HAP-1 (cell line): ENCODE measurements at places on chromosomes 1 and 21.

GRCh38 chr21:36663033-36663855 lies 35.7 kb upstream of the SIM2 start:
- DNase-seq = no peak

- no peak for DNase-seq
Observed at GRCh38 chr1:223621312-223621734, 44.2 kb downstream of the CAPN8 start.

DNA sequence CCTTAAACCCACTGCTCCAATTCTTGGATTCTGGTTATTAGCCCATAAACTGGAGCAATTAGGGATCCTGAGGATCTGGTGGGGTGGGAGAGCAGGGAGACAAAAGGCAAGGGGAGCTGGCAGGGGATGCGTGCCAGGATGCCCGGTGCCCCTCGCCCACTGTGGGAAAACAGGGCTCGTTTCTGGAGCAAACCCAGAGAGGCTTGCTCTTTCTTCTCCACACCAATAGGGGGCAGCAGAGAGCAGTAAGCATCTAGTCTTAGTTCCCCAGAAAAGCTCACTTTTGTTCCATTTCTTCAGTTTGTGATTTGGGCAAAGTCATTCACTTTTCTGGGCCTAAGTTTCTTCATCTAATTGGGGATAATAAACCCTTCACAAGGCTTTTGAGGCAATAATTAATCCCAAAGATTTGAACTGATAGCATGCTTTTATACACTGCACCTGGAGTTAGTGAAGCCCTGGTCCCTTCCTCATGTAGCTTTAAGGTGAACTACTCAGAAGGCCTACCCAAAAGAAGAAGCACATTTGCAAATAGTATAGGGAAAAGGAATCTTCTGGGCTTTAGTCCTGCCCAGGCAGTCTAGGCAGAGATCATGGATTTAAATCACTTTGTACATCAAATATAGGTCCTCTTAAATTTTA lies 160.6 kb upstream of the USP24 start:
- DNase-seq = peak; percentile 65

GRCh38 chr1:166929911-166930310 lies 45.4 kb downstream of the ILDR2 start:
- DNase-seq = no peak

DNA sequence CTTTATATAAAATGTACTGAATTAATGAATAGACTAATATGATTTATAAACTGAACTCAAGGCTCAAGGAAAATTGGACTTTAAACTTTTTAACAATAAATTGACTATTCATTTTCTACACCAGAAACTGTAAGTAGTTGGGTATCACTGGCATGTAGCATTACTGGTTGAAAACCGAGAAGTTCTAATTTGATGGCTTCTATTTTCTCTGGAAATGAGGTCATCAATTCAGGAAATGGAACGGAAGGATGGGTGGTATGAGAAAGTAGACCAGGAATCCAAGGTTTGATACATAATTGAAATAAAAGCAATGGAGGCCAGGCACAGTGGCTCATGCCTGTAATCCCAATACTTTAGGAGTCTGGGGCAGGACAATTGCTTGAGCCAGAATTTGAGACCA lies 50.4 kb downstream of the RERE start:
- no peak for DNase-seq

DNA sequence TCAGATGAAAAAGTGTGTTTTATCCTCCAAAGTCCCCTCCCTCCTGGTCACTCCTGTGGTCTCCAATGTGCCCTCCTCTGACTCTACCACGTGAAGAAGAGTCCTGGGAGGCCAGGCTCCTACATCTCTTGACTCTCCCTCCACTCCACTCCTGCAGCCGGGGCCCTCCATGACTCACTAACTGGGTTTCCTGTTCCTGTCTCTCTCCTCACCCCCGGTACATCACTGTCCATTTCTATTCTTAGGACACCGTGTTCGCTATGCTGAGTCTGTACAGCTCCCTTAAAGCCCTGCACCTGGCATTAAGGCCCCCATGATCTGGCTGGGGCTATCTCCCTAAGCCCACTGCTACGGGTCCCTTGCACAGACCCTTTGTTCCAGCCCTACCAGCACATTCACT lies 93.4 kb downstream of the BCAR3 start:
- DNase-seq = no peak

DNA sequence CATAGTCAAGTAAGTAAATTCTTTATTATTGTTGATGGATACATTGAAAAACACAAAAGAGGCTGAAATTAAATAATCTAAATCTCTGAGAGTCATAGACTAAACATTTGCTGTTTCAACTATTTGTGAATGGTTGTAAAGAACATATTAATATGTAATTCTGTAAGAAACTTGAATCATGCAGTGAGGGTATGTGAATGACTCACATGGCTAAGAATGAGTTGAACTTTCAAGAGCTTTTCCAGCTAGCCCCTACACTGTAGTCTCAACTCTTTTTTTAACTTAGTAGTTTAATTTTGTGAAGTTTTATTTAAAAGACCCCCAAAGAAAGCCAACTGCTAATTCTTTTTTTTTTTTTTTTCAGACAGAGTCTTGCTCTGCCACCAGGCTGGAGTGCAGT lies 588.1 kb downstream of the DPYD start:
- DNase-seq = no peak

DNA sequence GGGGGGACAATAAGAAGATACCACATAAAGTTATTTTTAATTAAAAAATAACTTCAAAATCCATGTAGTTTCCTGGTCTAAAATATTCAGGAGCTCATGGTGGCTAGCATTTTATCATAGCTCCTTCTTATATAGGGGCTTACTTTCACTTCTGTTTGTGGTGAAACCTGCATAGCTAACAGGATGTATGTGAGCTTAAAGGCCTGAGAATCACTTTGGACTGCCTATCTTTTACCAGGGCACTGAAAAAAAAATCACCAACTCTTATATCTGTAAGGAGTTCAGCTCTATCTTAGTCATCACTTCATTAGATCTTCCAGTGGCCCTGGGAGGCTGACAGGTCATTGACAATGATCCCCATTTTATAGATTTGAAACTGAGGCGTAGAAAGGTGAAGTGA lies 21.3 kb downstream of the UROD start:
- no peak for DNase-seq

DNA sequence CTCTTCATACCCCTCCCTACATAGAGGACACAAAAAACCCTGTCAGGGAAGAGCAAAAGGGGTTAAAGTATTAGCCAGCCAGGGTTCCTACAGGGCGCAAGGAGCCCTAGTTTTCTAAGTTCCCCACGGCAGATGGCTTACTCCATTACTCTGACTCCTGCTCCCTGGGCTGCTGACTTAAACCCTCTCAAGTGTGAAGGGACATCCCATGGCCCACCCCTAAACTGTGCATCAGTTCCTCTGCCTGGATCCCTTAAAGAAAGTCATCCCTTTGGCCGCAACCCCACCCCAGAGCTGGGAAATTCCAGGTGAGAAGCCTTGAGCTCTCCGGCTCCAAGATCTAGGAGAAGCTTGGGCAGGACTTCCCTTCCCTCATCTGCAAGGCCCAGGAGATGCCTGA lies 236.0 kb downstream of the TOMM20 start:
- no peak for DNase-seq

- DNase-seq = no peak
Observed at GRCh38 chr1:30912913-30913652, 4.5 kb upstream of the SDC3 start.

DNA sequence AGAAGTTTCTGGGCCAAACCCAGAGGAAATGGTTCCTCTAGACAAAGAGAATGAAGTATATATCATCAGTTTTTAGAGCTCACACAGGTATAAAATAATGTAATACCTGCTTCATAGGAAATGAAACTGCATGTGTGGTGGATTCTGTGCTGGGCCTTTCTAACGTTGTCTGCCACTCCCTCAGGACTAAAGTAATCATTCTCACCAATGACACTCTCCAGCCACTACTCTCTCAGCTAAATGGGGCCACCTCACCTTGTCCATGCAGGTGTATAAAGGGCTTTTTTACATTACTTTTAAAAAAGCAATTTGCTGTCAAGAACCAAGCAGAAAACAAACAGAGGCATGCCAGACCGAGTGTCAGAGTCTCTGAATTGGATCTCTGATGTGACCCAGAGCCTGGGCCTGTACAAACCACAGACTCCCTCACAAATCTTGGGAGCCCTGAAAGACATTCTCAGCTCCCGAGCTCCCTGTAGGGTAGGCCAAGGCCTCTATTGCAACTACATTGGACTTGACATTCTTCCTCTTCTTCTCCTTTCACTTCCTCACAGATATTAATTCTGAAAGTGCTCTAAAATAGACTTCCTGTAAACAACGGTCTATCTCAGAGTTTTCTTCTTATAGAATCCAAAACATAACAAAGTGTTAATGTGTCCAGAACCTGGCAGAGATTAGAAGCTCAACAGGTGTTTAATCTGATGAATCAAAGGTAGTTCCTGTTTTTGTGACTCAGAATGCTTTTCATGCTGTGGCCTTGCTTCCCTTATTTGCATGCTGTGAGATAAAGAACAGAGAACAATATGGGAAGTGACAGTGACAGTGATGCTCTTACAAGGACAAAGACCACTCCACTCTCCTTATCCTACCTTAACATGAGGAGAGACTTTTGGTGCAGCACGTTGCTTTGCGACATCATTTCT lies 8.6 kb downstream of the AIM2 start:
- DNase-seq = no peak

- peak; percentile 28 for DNase-seq
Observed at GRCh38 chr1:61056573-61057439, 25.6 kb upstream of the NFIA start.

DNA sequence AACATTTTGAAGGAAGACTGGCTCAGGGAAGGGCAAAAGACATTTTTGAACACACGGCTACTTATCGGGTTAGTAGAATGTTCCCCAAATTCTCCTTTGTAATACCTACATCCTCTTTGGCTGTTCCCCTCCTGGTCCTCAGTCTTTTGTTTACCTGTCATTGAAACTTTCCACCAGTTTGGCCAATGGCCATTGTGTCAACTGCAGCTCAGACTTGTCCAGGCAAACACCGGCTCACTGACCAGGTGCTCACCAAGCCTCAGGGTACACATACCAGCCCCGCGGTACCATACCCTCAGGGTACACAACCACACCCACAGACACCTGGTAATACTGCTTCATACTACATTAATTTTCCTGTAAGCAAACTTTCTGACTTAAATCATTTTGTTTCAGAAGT lies 84.8 kb upstream of the ZNF648 start:
- no peak for DNase-seq

- DNase-seq = no peak
Observed at GRCh38 chr21:44443291-44443890, 11.9 kb upstream of the LRRC3 start.

DNA sequence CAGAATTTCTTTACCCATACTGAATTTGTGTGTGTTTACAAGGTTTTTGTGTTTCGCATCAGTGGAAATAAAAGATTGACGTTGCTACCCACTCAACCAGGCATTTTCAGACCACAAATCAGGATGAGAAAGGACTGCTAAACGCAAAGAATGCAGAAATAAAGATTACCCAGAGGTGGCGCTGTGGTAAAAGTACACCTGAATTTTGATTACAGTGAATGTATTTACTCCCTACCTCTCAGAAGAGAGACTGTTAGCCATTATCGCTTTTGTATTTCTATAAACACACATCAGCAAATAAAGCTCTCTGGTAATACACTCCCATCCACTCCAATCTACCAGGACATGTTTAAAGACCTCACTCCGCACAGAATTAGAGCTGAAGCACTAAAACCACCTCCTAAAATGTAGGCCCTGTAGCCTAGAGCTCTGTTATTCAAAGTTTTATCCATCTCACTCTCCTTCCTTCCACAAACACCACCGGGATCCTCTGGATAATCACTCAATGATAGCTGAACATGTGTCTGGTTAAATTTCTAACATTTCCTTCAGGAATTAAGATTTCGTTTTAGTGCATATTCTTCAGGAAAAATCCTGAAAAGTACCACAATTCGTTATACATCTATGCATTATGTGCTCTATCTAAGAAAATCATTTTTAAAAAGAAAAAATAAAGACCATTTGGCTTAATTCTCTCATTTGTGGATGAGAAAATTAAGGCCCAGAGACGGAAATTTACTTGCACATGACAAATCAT lies 2.5 kb upstream of the LMO4 start:
- DNase-seq = peak; percentile 71

GRCh38 chr21:43890042-43890441 lies 25.0 kb downstream of the AGPAT3 start:
- no peak for DNase-seq

DNA sequence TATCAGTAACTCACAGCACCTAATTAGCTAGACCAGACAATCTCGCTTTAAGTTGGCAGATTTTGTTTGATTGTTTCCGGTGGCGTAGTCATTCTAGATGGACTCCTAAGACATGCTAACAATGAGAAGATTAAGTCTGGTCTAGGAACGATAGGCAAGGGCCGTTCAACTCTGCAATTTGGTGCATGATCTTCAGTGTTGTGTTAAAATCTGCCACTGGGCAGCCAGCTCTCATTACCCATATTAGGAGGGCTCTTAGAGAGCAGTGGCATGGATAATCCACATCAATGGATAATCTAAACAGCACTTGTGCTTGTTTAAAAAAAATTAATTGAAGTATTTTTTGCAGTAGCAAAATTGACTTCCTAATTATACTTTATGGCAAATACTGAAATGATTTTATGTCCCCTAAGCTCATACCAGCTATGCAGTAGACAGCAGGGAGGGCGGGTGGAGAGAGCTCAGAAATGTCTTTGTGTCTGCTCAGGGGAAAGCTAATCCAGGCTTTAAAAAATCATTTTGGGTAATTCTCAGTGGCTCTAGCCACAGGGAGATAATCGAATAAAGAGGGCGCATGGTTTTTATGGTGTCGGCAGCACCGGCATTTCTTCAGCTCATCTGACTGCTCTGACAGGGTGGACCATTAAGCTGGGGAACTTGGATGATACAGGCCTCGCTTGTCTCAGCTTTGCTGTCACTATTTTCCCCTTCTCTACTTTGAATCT lies 48.5 kb upstream of the IKBKE start:
- DNase-seq = no peak

GRCh38 chr1:212700223-212700891 lies 717 bp upstream of the BATF3 start:
- peak; percentile 55 for DNase-seq

GRCh38 chr1:13732971-13733667 lies 33.1 kb downstream of the PRDM2 start:
- no peak for DNase-seq

DNA sequence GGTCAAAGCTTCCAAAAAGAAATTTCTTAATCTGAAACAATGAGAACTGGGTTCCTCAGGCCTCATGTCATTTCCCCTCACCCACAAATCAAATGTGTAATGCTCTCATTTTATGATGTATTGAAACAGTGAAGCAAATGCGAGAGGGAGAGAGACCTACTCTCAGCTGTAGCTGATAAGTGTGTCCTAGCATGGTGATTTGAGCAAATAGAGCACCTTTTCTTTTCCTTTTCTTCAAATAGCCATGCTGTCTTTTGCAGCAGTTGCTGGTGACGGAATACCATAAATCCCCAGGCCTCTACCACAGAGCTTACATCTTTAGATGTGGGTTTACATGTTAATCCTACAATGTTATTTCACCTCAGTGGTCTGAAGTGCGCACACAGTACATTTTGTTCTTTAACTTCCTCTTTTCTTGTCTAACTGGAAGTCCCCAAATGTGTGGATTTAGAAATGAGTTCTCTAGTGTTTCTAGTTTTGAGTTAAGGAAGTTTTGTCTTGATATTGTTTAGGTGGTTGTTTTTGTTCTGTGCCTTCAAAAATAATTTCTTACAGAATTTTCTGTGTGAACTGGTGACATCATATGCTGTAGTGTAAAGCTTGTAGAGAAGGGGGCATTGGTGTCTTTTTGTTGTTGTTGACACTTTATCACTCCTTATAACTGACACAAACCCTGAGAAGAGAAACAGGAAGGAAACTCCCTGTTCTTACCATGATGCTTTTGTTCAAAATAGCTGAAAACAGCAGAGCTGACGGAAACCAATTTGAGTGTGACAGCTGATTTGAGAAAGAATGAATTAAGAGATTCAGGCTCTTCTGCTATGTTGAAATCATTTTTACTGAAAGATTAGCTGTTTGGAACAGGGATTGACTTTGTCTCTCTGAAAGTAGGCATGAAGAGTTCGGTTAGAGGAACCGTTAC lies 12.2 kb downstream of the SMAP2 start:
- peak; percentile 1 for DNase-seq
